Left hindlimb (tissue), 1 donor: ENCODE measurements at places on chromosomes 13 and 19.

GRCh38 chr13:71254384-71254783 is 612.6 kb downstream of the DACH1 start:
- DNase-seq: no peak

DNA sequence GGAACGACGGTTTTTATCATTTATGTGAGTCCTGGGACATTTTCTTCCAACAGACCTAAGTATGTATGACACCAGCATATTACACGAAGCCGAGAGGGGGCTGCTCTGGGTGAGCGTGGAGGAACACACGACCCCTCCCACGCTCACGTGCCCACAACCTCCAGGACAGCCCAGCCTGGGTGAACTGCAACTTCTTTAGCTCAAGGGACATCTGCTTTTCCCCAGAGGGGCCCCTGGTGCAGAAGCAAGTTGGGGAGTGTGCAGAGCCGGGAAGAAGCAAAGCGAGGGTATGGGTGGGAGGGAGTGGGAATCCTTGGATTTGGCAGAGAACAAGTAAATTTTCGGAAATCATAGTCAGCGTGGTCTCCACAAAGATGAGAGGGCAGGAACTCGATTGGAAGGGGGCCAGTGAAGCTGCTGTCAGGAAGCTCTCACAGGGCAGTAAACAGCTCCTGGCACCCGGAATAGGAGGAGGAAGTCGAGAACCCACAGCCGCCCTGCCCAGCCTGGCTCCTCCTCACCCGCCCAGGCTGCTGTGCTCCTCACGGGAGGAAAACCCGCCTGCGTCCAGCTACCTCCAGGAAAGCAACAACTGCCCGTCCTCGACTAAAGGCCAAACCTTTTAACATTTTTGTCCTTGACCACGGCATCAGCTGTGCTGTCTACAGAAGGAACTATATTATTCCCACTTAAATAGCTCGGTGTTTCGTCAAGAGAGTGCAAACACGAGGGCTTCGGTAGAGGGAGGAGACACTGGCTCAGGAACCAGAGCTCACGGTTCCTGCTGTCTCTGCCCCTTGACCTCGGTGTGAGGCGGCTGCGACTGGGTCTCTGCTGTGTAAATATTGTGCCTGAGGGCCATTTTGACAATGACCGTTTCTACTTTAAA is 17.2 kb upstream of the CFAP97D2 start:
- peak; percentile 72 for DNase-seq

GRCh38 chr19:19021115-19021514 is 12.2 kb downstream of the SUGP2 start:
- DNase-seq: no peak

DNA sequence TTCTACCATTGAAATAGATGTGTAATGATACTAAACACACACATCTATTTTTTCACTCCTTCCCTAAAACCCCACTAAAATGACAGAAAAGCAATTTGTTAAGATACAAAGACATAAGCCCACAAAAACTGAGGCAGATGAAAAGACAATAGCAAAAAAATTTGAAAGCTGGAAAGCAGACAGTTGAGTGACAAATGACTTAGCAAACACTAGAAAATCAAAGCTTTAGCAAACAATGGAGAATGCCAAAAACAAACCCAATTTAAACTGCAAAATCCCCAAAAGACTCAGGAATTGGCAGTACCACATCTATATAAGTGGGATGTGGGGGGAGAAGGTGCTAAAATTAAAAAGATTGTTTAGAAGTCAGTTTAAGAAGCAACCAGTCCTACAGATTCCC is 9.5 kb downstream of the TSC22D1 start:
- DNase-seq: no peak

- peak; percentile 55 for DNase-seq
Measured at GRCh38 chr19:57096685-57097361, 23.0 kb upstream of the USP29 start.

- no peak for DNase-seq
Measured at GRCh38 chr19:50663482-50663790, 14.2 kb downstream of the C19orf81 start.

DNA sequence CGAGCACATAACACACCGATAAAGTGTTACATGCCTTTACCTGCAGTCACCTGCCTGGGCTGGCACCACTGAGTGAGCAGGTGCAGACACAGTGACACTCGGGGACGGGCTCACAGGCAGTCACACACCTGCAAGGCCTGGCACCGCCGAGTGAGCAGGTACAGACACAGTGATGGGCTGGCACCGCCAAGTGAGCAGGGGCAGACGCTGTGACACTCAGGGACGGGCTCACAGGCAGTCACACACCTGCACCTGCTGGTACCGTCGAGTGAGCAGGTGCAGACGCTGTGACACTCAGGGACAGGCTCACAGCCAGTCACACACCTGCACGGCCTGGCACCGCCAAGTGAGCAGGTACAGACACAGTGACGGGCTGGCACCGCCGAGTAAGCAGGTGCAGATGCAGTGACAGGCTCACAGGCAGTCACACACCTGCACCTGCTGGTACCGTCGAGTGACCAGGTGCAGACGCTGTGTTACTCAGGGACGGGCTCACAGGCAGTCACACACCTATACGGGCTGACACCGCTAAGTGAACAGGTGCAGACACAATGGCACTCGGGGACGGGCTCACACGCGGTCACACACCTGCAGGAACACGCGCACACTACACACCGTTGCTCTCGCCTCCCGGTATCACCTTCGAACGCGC is 470 bp downstream of the ZNF835 start:
- no peak for DNase-seq

GRCh38 chr19:13060233-13060963 is 42.3 kb downstream of the LYL1 start:
- peak; percentile 68 for DNase-seq

DNA sequence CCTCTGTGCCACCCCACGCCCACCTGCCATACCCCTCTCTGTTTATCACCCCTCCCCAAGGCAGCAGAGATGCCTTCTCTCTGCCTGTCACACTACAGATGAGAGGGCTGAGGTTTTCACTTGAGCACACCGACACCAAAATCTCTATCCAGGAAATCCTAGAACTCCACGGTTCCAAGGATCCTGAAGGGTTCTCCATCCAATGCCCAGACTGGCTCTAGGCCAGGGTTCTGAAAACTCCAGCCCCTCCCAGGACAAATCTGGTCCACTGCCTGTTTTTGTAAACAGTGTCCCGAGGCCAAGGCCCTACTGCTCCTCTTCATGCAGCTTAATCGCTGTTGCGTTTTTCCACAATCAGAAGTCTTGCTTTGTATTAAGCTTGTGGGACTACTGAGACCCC is 20.1 kb downstream of the TLE2 start:
- DNase-seq: no peak
